ENCODE measurements at places on chromosomes 16 and 17.

DNA sequence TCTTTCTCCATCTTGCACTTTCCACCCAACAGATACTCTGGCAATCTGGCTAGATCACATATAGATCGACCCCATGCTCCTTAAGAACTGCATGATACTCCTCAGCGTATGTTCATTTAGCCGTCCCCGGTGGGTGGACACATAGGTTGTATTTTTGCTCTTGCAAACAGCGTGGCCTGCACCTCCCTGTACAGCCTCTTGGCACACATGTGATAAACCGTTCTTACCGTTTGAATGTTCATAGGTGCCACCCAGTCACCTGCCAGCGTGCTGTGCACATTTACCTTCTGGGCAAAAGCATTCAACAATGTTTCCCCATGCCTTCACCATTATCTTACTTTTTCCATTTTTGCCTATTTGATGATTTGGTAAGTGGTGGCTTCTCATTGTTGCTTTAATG lies 6.2 kb downstream of the TNP2 start:
- no peak for DNase-seq

- no peak for DNase-seq
These were observed 61.5 kb downstream of the NF1 start for GRCh38 chr17:31156326-31156725.

GRCh38 chr16:21203155-21203797 lies 8.1 kb downstream of the ZP2 start:
- no peak for DNase-seq

- DNase-seq, result peak; percentile 29
These were observed 823 bp downstream of the TNRC6C start for GRCh38 chr17:77959126-77959925.

DNA sequence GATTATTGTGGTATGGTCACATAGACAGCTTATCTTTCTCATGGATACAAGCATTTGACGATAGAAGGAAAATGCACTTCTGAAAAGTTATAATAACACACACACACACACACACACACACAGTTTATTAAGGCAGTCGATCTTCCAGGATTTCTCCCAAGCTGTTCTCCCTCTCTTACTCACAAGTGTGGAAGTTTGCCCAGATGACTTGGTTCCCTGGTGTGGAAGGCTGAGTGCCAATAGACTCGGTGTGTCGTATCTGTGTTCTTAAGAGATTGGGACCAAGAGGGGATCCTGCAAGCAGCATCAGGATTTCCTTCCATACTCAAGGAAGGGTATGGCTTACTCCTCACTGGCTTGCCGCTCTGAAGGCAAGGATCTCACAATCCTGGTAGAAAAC lies 279.6 kb downstream of the HS3ST3B1 start:
- no peak for DNase-seq

- DNase-seq, result no peak
These were observed 89.5 kb downstream of the RAP1GAP2 start for GRCh38 chr17:2885733-2886132.

- no peak for DNase-seq
These were observed 115.3 kb downstream of the SNX29 start for GRCh38 chr16:12091569-12092543.

- no peak for DNase-seq
These were observed 973 bp upstream of the KRT15 start for GRCh38 chr17:41519501-41520224.

DNA sequence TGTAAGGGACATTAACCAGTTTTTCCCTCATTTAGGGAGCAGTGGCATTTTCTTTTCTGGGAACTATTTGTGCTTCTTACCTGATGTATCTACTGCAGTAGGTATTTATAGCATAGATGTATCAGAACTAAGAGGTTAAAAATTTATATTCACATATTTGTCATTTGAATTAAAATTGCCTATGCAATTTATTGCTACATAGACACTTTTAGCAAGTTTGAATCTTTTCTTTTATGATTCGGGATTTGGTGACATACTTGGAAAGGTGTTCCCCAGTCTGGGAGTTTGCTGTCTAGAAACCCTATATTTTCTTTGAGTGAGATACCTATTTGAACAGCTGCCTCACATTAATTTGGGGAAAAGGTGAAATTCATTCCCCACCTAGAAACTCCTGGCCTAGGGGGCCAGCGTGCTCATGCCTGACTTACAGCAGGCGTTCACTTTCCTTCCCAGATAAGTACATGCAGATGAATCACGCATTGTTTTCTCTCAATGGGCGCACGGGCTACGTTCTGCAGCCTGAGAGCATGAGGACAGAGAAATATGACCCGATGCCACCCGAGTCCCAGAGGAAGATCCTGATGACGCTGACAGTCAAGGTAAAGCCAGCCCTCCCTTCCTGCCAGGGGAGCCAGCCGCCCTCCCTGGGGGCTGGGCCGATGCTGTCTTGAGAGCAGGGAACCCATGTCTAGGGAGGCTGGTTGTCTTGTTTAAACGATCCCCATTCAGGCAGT lies 73.8 kb downstream of the SDR42E1 start:
- no peak for DNase-seq

DNA sequence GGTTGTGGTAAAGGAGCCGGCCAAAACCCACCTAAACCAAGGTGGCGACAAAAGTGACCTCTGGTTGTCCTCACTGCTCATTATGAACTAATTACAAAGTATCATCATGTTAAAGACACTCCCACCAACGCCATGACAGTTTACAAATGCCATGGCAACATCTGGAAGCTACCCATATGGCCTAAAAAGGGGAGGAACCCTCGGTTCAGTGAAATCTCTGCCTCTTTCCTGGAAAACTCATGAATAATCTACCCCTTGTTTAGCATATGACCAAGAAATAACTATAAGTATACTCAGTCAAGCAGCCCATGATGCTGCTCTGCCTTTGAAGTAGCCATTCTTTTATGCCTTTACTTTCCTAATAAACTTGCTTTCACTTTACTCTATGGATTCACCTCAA lies 72.2 kb downstream of the CYLD start:
- DNase-seq, result no peak

GRCh38 chr16:56506941-56507340 lies 12.9 kb downstream of the BBS2 start:
- no peak for DNase-seq

GRCh38 chr17:83107656-83108048 lies 28.2 kb downstream of the METRNL start:
- DNase-seq, result no peak

DNA sequence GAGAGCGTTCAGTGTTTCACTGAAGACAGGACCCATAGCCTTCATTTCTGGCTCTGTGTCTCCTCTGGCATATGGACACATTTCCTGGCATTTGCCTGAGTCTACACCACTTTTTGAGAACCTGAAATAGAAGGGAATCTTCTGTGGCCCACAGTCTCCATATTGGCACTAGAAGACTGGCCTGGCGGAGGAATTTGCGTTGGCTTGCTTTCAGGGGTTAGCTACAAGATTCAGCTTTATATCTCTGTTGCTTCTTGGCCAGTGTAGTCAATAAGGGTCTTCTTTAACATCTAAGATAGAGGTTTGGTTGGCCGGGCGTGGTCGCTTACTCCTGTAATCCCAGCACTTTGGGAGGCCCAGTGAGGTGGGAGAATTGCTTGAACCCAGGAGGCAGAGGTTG lies 12.8 kb upstream of the CLEC18C start:
- no peak for DNase-seq

DNA sequence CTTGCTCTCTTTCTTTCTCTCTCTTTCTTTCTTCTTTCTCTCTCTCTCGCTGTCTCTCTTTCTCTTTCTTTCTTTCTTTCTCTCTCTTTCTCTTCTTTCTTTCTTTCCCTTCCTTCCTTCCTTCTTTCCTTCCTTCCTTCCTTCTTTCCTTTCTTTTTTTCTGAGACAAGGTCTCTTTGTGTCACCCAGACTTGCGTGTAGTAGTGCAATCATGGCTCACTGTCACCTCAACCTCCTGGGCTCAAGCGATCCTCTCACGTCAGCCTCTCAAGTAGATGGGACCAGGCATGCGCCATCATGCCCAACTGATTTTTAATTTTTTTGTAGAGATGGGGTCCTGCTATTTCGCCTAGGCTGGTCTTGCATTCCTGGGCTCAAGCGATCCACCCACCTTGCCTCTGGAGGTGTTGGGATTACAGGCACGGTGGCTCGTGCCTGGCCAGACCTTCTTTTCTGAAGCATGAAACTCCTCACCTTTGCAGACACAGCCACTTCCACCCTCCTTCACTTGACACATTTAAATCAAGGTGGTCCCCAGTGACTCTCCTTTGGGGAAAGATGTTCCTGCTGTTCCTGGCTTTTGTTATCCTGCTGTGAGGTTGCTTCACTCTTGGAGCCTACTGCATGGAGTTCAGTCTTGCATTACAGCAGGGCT lies 26.8 kb upstream of the NKD1 start:
- DNase-seq, result no peak

- DNase-seq, result no peak
These were observed 1.2 kb downstream of the MIF4GD start for GRCh38 chr17:75269844-75270217.

DNA sequence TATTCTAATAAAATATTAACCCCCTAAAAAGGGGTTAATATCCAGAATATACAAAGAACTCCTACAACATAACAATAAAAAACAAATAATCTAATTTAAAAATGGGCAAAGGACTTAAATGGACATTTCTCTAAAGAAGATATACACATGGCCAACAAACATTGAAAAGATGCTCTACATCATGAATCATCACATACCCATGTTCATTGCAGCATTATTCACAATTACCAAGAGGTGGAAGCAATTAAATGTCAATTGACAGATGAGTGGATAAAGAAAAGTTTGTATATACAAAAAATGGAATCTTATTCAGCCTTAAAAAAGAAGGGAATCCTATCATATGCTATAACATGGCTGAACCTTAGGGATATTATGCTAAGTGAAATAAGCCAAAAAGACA lies 36.8 kb downstream of the CPD start:
- DNase-seq, result no peak

- DNase-seq, result no peak
These were observed 3.6 kb downstream of the CD19 start for GRCh38 chr16:28935346-28935745.

- DNase-seq, result no peak
These were observed 26.4 kb downstream of the CFAP20 start for GRCh38 chr16:58102665-58103392.

DNA sequence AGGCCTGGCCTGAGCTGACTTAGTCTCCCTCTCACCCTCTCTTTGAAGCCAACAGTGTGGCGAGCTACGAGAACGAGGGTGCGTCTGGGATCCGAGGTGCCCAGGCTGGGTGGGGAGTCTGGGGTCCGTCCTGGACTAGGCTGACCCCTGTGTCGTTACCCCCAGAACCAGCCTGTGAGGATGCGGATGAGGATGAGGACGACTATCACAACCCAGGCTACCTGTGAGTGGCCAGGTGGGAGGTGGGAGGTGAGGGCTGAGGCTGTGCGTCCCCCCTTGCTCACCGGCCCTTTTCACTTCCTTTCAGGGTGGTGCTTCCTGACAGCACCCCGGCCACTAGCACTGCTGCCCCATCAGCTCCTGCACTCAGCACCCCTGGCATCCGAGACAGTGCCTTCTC lies 1.6 kb downstream of the LAT start:
- DNase-seq, result no peak

DNA sequence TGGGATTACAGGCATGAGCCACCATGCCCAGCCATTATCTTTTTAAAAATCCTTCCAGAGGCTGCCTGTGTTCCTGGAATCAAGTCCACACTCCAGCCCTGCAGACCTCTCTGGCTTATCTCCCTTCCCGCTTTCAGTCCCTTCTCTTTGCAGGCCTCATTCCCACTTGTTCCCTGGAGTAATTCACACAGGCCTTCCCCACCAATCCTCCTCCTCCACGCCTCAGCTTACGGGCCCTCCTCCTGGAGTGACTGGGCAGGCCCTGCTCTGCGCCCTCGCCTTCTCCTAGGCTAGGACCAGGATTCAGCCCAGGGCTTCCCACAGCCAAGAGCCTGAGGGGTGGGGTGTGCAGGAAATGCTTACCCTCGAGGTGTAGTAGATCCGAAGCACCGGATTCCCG lies 2.8 kb downstream of the CDIPT start:
- DNase-seq, result no peak

DNA sequence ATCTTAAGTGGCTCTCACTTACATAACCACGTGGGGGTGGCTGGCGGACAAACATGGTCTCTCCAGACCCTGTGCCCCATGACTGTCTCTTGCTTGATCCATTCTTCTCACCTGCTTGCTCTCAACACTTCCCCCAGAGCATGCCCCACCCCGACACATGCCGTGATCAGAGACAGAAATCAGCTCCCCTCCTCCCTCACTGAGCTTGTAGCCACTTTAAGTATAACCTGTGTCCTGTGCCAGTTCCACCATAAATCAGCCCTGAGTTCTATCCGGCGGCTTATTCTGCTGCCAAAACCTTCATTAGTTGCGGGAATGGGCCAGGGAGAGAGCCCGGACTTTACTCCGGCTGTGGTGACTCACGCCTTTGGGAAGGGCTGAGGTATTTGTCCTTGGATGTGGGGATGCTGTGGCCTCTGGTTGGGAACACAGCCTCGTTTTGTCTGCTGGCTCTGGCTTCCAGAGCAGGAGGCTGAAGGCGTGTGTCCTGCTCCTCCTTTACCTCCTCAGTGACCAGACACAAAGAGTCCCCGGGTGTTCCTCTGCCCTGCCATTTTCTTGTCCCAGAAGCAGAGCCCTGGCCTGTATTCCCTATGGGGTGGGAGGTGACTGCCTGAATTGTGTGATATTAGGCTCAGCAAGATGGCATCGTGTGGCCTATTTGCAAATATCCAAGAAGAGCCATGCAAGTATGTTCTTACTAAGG lies 21.1 kb downstream of the ANKRD40 start:
- DNase-seq, result no peak

DNA sequence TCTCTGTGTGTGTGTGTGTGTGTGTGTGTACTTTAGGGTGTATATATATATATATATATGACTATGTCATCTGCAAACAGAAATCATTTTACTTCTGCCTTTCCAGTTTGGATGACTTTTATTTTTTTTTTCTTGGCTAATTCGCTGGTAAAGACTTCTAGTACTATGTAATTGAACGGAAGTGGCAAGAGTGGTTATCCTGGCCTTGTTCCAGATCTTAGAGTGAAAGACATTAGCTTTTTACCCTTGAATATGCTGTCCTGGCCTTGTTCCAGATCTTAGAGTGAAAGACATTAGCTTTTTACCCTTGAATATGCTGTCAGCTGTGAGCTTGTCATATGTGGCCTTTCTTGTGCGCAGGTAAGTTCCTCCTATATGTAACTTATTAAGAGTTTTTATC lies 72.7 kb upstream of the MYOCD start:
- no peak for DNase-seq

GRCh38 chr17:42997390-42997983 lies 732 bp upstream of the RPL27 start:
- no peak for DNase-seq

- DNase-seq, result peak; percentile 28
These were observed 4.8 kb downstream of the SPATA2L start for GRCh38 chr16:89696670-89697128.

GRCh38 chr16:65318138-65318537 lies 196.3 kb upstream of the CDH11 start:
- no peak for DNase-seq

GRCh38 chr17:55441544-55441943 lies 19.9 kb upstream of the MMD start:
- DNase-seq, result no peak

- no peak for DNase-seq
These were observed 27.0 kb downstream of the ATP6V0A1 start for GRCh38 chr17:42485680-42486079.

All from CD4-positive, alpha-beta T cell treated with Interleukin-2 at 100 ng/mL for 4 hours (primary cell).